ENCODE measurements at places on chromosomes 1 and 21.

- no peak for DNase-seq
Measured at GRCh38 chr1:231693361-231694074, 66.9 kb downstream of the DISC1 start.

DNA sequence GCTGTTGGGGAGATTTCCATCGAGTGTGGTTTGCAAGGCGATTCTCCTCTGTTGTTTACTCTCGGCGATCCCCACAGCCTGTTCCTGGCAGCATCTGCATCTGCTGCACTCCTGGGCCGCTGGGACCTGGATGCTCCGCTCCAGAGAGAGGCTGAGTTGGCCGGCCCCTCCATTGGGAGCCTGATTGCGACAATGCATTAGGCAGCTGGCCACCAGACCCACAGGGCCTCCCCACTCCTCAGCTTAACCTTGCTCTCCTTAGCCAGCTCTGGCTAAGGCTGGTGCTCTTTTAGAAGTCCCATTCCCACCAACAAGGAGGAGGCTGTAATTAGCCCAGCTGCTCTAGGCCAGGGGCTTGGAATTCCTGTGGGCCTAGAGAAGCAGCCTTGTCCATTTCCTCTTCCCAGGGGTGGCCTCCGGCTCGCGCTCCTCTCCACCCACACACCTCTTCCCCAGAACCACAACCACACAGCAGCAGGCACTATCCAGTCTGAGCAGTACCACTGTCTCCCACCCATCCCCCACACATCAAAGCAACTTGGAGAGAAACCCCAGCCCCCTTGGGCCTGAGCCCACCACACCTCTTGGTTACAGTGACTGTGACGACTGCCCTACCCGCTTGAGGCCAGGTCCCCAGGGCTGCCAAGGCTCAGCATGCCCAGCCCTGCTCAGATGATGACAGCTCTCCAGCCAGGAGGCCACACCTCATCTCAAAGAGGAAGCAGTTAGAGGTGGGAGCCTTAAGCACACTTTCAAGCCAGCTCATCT lies 193.8 kb upstream of the EDN2 start:
- DNase-seq: peak; percentile 80

DNA sequence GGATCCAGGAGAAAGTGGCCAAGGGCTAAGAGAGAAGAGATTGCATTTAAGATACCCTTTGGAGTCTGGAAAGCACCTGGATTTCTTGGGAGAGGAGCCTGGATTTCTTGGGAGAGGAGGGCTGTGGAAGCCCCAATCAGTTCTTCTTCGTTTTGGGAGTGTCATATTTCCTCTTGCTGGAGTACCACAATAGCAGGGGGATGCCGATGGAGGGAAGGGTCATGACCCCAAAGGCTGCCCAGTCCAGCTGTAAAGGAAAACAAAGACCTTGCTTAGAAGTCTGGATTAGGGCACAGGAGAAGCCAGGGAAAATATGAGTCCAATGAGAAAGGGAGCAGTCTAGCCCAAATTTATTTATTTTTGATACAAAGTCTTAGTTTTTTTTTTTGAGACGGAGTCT lies 11.3 kb downstream of the SSR2 start:
- DNase-seq: no peak

GRCh38 chr1:156490401-156491032 lies 10.1 kb downstream of the MEF2D start:
- DNase-seq: no peak

- no peak for DNase-seq
Measured at GRCh38 chr1:37723390-37724078, 31.2 kb downstream of the CDCA8 start.

GRCh38 chr1:75444220-75444619 lies 166.7 kb downstream of the SLC44A5 start:
- DNase-seq: no peak

DNA sequence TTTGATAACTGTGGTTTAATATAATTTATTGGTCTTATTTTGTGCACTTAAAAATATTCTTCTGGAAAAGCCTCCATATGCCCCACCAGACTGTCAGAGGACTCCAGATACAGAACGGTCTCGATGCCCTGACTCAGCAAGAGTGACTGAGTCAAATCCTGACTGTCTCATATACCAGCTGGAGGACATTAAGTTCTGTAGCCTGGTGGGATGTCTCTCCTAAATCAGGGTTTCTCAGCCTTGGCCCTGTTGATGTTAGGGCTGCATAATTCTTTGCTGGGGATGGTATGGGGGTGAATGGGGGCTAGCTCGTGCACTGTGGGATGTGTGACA lies 67.7 kb upstream of the TLR5 start:
- DNase-seq: no peak

GRCh38 chr1:234837713-234838112 lies 227.7 kb upstream of the IRF2BP2 start:
- DNase-seq: no peak

DNA sequence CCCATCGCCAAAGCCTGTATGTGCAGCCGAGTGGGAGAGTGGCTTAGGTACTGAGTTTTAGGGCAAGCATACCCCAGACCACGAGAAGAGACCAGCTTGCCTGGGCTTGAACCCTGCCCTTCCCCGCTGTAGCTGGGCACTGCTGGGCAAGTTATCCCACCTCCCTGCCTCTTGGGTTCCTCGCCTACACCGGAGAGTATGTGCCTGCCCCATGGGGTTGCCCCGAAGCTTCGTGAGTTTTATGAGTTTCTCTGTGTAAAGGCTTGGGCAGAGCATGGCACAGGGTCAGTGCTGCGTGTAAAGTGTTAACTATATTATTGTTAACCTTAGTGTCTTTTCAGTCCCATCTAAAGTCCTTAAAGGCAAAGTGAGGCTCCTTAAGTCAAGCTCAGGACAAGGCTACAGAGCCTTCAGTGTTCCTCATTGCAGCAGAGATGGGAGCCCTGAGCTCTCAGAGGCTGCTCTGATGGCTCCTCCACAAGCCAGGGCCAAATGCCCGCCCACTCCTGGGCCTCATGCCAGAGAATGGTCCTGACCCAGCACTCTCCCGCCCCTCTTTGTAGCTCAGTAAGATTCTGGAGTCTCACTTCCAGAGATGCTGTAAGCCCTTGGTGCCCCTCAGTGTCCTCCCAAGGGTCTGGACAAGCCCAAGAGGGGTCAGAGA lies 37.0 kb upstream of the KCNA10 start:
- no peak for DNase-seq

- DNase-seq: no peak
Measured at GRCh38 chr1:191371626-191372025, 786.6 kb upstream of the RGS18 start.

DNA sequence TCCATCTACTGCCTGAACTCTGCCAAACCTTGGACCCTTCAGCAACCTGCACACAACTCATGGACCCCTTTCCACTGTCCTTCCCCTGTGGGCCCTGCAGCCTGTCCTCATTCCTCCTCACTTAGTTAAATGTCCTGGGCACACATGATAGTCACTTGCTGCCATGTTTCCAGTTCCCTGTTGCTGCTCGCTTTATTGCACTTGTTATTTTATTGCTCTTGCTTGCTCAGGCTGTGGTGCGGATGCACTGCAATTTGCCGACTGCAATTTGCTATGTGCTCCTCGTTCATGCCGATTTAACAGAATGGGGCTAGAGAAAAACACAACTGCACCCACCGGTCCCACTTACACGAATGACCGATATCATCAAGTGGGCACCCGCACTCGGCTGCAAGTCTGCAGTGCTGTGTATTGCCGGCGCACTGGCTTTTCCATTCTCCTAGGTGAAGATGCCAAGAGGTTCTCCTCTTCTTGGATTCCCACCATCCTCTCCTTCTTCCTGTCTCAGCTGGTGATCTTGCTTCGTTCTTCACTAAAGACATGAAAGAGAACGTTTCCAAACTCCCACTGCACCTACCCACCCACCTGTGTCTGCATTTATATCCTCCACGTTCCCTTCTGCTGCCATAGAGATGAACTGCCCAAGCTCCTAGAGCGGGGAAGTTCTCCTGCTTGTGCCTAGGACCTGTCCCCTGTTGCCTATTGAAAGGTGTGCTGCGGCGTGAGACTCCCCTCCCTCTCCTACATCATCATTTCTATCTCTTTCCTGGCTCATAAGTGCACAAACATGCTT lies 45.4 kb upstream of the B3GALT5 start:
- DNase-seq: no peak

- DNase-seq: peak; percentile 25
Measured at GRCh38 chr1:26097696-26098095, 13.9 kb upstream of the PDIK1L start.

DNA sequence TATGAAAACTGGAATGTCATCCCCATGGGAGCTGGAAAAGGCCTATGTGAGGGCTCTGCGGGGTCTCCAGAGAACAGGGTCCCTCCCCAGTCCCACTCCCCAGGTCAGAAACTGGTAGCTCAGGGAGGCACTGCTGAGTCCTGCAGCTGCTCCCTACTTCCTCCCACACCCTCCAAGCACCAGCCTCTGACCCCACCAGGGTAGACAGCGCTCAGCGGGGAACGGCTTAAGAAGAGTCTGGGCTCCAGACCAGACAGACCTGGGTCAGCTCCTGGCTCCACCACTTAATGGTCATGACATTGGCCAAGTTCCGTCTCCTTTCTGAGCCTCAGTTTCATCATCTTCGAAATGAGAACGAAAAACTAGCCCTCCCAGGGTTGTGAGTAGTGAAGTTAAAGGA lies 7.2 kb downstream of the LRP8 start:
- DNase-seq: no peak

DNA sequence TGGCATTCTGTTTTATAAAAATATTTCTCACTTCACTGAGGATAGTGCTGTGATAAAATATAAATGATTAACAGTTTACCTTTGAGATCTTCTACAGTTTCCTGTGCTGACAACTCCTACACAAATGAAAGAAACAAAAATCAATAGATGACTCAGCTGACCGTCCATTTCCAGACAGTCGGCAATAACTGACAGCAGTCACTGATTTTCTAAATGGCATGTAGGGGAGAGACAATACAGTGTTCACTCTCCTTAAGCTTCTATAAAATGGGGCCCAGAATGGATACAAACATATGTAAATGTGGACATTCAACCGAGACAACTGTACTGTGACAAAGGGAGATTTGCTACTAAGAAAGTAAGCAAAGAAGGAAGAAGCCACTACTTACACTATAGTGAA lies 34.3 kb downstream of the PCNX2 start:
- no peak for DNase-seq

Measured in AG10803 (cell line).